ENCODE measurements at places on chromosomes 6 and 20.

- DNase-seq = no peak
These were observed 40.6 kb upstream of the NFATC2 start for GRCh38 chr20:51583073-51583472.

DNA sequence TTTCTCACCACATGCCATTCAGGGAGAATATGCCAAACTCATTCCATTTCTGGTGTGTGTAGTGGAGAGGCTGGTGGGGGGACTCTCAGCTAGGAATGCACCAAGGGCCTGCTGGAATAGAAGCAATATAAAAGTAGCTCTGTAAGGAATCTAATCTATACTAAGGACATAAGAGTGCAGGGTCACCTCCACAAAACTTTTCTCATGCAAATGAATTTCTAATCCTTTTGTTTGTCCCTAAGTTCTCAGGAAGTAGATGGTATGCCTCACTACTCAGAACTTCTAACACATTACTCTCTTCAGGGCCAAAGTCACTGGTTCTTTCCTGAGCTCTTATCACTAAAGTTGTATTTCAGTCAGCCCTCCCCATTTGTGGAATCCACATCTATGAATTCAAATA, 427.2 kb downstream of the C6orf118 start:
- no peak for DNase-seq

DNA sequence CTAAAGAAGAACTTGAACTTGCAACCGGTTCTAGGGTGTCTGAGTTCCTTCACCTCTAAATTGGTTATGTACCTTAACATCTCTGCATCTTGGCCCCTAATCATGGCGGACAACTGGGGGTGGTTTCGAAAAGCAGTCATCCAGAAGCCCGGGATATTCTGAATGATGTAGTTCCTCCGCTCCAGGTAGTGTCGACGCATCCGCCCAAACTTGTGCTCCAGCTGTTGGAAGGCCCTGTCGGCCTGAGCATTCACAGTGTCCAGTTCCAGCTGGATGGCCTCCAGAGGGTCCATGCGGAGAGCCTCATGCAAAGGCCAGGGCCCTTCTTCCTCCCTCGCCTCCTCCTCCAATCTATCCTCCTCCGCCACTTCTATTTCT, 887 bp downstream of the TSPYL1 start:
- DNase-seq = no peak

GRCh38 chr6:44809258-44809657, 421.8 kb downstream of the CDC5L start:
- DNase-seq = no peak

DNA sequence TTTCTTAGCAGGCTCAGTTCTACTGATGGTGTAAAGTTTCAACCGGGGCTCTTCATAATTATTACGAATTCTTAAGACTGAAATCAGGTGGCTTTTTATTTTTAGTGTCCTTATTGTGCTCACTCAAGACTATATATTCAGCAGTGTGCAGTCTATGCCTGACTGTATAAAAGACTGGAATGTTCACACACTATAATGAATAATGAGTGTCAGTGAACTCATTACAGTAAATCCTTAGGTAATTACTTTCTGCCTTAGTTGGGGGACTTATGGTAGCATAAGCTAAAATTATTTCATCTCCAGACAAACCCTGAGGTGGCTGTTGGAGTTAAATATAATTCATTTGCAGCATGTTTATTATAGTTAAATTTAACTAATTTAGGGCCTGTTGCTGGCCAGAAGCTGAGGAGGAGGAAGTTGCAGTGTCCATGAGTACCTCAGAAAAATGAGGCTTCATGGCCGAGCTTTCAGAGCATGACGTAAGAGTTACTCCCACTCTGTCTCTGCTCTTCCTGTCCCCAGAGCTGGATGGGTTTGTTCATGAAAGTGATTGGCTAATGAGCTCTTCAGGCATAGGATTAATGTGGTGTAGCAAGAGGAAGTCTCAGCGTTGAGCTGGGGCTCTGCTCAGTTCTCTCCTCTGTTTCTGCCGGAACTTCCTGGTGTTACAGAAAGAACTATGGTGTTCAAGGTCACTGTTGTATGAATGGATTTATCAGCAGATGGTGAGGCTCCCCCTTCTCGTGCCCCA, 335.7 kb downstream of the NRN1 start:
- no peak for DNase-seq

DNA sequence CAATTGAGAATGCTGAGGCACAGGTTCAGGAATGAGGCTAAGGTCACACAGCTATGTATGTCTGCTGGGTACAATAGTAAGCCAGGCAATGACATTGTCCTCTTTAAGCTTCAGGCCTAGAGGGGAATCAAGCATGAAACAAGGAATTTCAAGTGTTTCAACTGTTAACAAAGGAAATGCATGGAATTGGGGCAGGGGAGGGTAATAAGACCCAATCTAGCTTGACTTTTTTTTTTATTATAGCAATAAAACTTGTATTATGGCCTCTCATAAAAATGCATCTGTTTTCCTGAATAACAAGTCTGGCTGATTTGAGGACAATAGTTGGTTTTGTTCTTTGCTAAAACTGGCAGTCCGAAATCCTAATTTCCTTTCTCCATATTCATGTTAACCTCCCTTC, 336.7 kb downstream of the CBLN4 start:
- no peak for DNase-seq

GRCh38 chr20:44028003-44028730, 113.5 kb downstream of the TOX2 start:
- no peak for DNase-seq

- no peak for DNase-seq
These were observed 47.8 kb upstream of the NRSN1 start for GRCh38 chr6:24078200-24078599.

DNA sequence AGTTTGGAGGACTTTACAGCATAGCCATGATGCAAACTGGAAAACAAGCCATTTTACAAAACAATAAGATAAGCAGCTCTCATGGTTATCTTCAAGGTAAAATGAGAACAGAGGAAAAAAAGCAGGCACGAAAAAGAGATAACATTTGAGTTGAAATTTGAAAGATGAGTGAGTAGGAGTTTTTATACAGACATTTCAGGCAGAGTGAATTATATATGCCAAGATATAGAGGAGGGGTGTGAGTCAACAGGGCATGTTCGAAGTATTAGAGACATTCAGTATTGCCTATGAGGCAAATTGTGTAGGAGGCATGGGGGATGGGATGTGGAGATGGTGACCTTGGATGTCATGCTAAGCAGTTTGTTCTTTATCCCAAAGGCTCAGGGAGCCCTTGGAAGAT, 240.5 kb upstream of the MAN1A1 start:
- no peak for DNase-seq

GRCh38 chr6:37514321-37514771, 14.7 kb upstream of the CCDC167 start:
- DNase-seq = no peak

DNA sequence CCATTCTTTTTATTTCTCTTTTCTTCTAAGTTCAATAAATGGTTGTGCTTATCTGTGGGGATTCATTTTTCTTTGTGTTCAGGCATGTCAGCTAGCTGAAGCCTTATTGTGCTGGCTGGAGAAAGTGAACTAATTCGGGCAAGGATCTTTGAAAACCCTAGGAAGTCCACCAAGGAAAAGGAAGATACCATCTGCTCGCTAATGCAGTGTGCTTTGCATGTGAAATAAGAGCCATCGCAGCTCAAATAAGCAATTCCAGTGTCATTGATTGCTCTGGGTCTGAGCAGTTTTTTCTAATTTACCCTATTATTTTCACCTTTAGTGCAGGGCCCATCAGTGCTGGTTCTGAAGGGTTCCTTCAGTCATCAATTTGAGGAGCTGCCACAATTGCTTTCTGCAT, 309.4 kb upstream of the SOX4 start:
- DNase-seq = no peak

GRCh38 chr6:29424575-29424974, 9.8 kb downstream of the OR12D1 start:
- DNase-seq = no peak

- DNase-seq = no peak
These were observed 112.8 kb upstream of the BMP2 start for GRCh38 chr20:6654513-6655252.

DNA sequence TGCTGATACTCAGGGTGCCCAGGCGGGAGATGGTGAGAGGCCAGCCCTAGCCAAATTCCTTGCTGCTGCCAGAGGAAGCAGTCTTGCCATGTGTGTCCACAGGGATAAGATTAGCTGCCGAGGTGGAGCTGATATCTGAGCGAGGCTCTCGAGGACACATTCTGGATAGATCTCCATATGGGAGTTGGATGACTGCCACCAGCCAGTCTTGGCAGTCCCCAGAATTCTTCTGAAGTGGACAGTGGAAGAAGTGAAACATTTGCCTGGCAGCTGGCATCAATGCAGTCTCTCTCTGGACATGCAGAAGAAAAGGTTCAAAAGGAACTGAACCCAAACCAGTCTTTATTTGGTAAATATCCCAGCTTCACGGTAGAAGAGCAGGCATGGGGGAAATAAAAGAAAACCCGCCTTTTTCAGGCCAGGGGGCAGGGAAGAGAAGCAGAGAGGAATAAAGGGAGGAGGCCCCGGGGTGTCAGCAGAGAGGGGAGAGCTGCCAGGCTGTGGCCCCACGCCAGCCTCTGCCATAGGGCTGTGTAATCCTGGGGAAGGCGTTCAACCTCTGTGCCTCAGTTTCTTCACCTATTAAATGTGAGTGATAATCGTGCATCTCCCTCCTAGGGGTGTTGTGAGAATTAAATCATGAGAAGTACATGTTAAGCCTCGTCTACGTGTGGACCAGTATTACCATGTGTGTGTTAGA, 3.7 kb upstream of the FUCA2 start:
- no peak for DNase-seq

DNA sequence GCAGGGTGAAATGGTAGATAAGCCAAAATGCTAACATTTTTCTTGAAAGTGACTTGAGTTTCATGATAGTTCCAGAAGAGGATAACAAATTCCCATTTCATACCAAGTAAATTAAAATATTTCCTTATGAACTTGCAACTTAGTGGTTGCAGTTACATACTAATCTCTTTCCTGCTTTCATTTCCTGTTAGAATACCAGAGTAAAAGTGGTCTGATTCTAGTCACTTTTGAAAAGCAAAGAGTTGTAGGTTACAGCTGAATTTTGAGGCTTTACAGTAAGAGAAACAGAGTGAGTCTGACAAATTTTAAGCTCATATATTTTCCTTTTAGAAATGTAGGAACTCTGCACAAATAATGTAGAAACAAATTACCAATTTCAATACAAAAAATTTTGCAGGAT, 117.4 kb downstream of the ZFAND3 start:
- no peak for DNase-seq

- DNase-seq = no peak
These were observed 456.5 kb downstream of the UTRN start for GRCh38 chr6:144741659-144742058.

GRCh38 chr6:125170376-125170775, 16.8 kb downstream of the TPD52L1 start:
- no peak for DNase-seq

DNA sequence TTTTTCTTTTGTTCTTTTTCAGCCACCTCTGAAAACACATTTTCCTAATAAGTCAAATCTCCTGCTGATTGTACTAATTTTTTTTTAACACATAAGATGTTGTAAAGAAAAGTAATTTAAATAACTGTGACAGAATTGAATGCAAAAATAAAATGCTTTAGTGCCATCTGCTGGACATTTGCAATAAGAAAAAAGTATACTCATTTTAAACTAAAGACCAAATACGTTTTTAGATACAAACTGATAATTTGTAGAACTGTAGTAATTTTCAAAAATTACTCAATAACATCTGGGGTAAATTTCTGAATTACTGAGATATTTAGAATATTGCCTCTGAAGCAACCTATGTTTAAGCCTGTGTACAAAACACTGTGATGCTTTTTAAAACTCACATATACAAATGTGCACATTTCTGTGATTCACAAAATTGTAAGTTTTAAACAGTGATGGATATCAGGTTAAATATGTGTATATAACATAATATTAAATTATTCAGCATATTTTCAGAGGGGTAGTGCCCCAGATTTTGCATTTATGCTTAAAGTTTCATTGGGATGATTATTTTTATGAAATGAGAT, 198.7 kb downstream of the RIMS1 start:
- DNase-seq = no peak

Data from BE2C (cell line).